ENCODE measurements at places on chromosomes 6 and 20.

GRCh38 chr6:65075705-65076230, 631.3 kb downstream of the EYS start:
- no peak for ATAC-seq

- ATAC-seq = no peak
Observed at GRCh38 chr20:61778495-61778863, 287.2 kb downstream of the TAF4 start.

DNA sequence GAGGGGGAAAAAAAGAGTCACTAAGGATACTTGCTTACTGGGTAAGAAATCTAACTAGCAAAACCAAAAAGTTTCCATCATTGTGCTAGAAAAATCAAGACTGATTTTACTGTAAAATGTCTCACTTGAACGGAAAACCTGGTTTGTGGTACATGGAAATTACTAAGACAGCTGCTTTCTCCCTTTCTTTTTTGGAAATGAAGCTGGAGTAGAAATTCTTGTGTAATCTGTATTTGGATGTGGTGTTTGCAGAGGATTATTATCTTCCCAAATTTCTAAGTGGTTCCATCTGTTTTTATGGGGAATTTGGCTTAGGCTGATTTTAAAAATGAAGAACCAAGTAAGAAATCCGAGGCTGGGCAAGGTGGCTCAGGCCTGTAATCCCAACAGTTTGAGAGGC, 20.4 kb downstream of the EPB41L2 start:
- ATAC-seq = no peak

DNA sequence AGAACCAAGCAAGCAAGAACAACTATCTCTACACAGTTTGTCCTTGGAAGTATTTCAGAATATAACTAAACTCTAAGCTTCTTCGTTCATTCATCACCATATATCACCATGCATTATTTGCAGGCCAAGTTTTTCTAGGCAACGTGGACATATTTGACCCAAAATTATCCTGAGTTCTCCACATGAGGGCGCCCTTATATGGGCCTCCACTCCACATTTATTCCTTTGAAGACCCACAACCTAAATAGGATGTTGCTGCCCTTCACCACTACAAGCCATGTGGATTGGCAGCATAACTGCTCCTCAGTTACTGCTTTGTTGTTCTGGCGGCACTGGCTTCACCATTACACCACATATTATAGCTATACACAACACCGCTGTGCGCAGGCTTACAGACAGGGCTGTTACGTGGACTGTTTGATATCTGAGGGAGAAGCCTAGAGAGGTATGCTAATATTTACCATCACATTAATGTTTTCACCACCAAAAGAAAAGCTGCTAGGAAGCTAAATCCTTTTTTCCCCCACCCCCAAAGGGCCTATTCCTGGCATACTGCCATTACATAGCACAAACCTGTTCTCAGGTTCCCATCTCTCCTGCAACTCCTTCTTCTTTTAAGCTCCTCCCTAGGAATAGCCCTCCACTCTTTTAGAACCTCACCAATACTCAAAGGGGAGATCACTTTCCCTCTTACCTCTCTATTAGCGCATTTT, 411.7 kb downstream of the C6orf118 start:
- ATAC-seq = no peak

DNA sequence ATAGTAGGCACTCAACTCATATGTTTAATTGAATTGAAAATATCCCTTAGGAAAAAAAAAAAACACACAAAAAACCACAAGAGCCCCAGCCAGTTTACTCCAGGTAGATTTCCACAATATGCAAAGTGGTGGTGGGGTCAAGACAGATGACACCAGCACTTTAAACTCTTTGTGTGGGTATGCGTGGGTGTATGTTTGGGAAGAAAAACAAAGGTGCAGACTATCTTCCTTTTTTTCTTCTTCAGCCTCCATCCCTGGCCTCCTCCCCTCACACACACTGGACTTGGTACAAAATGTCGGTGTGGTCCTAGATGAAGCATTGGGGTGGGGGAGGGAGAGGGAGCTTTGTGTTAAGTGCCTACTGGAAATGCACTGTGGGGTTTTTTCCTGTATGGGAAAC, 42.2 kb upstream of the CDKAL1 start:
- no peak for ATAC-seq

DNA sequence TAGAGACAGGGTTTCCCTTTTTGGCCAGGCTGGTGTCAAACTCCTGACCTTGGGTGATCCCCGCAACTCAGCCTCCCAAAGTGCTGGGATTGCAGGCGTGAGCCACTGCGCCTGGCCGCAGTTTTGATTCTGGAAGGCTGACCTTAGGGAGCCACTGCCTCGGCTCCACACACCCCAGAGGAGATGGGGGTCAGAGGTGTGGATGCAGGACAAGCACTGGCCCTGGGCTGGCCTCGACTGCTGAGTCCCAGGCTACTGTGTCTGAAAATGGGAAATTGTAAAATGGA, 1.5 kb downstream of the ZBP1 start:
- ATAC-seq = no peak

DNA sequence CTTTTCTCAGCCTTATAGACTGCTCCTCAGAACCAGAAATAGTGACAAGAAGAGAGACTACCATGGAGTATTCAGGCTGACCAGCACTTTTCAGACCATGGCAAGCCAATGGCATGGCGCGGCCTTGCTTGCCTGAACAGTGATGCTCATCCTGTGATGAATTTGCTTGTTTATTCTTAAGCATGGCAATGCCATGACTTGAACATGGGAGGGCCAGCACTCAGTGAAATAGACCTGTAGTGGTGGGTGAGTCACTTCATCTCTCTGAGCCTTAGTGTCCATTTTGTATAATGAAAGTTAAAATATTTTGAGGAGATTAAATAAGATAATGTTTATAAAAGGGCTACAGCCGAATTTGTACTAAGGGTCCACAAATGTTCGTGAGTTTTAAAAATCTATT, 79.1 kb downstream of the LRRC1 start:
- no peak for ATAC-seq

DNA sequence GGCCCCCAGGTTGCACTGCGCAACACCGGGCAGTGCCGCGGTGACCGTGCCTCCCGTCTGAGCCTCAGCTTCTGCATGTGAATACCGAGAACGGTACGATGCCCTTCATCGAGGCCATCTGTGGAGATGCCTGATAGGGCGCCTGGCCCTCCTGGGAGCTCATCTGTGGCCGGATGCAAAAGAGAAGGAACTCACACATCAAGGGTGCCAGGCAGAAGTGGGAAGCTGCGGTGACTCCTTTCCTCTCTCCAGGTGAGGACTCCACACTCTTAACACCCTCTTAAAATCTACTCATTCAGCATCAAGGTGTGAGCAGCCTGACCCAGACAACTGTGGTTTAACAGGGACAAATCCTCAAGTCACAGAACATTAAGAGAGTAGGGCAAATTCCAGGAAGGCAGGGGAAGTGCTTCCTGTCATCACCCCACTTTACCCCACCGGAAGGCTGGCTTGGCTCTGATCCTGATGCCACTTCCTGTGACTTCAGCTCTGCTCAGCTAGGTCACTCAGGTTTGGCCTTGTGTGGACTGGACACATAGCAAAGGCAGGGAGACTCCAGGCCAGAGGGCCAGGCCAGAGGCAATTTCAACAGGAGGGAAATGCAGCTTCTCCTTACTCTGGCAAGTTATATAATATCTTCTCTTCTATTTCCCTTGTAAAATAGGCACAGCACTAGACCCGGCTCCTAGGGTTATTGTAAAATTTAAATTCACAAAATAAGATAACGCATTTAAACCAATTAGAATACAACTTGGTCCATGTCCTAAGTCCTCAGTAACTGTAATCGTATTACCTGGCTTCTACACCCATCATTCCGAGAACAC, 69.4 kb downstream of the CPNE5 start:
- ATAC-seq = peak; percentile 11

DNA sequence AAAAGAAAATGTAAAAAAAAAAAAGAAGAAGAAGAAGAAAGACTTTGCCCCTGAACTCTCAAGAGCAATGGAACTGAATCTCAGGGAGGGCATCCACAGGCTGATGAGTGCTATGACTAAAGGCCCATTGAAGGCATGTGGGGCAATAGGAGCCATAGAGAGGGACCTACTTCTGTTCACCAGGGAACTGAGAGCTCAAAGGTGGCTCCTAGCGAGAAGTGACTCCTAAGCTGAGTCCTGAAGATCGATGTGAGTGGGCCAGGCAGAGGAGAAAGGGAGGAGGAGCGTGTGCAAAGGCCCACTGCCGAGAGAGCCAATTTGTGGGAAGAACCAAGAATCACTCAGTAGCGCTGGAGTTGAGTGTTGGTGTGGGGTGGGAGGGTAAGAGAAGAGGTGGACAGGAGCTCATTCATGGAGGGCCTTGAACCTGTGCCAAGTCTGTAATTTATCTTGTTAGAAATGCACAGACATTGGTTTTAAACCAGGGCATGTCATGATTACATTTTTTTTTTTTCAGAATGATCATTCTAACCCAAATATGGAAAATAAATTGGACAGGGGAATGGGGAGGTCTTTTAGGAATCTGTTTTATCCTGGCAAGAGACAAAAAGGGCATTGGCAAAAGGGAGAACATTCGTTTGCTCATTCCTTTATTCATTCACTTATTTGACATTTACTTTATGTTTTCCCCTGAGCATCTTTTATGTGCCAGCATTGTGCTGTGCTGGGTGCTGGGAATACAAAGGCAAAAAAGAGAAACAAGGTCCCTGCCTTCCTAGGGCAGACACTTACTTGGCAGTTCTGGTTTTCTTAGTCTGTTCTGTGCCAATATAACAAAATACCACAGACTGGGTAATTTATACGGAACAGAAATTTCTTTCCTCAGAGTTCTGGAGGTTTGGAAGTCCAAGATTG, 67.4 kb upstream of the DSP start:
- ATAC-seq = no peak

DNA sequence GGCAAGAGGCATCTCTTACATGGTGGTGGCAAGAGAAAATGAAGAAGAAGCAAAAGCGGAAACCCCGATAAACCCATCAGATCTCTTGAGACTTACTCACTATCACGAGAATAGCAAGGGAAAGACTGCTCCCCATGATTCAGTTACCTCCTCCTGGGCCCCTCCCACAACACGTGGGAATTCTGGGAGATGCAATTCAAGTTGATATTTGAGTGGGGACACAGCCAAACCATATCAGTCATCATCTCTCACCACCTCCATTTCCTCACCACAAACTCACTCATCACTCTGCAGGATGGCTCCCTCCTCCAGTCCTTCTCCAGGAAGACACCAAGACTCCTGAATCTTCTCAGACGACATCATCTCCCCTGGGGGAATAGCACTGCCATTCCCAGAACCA, 25.8 kb upstream of the SLC16A10 start:
- no peak for ATAC-seq

GRCh38 chr6:45915780-45916468, 99.7 kb downstream of the CLIC5 start:
- no peak for ATAC-seq

DNA sequence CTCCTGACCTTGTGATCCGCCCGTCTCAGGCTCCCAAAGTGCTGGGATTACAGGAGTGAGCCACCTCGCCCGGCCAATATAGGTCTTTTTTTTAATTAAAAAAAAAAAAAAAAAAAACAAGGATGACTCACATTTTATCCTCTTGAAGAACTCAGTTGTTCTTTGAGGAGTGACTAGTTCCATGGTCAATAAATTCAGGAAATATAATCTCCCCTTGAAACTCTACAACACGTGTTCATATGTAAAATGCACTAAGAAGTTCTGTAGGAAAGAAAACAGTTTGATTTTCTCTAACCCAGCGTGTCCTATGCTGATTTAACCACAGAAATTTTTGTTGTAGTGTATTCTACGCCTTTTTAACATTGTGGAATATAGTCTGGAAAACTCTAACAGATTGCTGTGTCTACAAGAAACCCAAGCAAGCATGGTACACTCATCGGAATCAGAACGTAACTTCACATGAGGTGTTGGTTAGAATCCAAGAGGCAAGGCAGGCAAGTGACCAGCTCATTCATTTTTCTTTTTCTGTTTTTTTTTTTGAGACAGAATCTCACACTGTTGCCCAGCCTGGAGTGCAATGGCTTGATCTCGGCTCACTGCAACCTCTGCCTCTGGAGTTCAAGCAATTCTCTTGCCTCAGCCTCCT, 79.0 kb upstream of the ZNF217 start:
- no peak for ATAC-seq

DNA sequence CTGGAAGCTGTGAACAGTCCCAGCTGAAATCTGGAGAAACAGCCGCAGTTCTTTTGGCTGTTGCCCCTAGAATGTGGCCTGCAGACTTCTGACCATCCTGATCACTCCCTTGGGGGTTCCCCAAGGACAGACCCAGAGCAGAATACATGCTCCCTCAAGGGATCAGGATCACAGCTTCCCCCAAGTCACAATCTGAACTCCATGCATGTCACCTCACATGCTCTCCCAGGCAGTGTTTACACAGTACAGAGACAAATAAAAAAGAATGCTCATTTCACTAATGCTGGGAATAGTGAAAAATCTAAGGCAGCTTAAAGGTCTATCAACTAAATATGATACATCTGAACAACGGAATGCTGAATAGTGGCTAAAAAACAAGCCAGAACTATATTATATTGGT, 20.5 kb downstream of the SPAG4 start:
- no peak for ATAC-seq

Data from SK-N-SH treated with all-trans-retinoic acid at 6 μM for 48 hours (cell line).